ENCODE measurements at places on chromosomes 6 and 20.

DNA sequence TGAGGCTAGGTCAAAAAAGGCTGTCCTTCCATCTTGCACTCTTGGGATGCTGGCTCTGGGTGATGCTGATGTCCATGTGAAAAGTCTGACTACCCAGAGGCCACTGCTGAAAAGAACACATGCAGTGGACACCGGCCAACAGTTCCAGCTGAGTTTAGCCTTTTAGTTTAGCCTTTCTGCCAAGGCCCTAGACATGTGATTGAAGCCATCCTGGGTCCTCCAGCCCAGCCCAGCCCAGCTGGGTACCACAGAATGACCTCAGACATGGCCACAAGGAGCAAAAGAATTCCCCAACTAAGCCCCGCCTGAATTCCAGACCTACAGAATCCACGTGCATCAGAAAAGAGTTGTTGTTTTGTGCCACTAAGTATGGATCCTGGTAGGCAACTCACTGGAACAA is 17.4 kb downstream of the PIGT start:
- no peak for DNase-seq

DNA sequence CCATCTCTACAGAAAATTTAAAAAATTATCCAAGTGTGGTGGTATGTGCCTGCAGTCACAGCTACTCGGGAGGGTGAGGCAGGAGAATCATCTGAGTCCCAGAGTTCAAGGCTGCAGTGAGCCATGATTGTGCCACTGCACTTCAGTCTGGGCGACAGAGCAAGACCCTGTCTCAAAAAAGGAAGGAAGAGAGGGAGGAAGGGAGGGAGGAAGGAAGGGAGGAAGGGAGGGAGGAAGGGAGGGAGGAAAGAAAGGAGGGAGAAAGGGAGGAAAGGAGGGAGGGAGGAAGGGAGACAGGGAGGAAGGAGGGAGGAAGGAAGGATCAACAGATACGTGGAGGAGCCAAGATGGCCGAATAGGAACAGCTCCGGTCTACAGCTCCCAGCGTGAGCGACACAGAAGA is 90.1 kb downstream of the ZNF217 start:
- no peak for DNase-seq

- DNase-seq = no peak
These were observed 278.8 kb downstream of the CDC5L start for GRCh38 chr6:44666324-44666723.

DNA sequence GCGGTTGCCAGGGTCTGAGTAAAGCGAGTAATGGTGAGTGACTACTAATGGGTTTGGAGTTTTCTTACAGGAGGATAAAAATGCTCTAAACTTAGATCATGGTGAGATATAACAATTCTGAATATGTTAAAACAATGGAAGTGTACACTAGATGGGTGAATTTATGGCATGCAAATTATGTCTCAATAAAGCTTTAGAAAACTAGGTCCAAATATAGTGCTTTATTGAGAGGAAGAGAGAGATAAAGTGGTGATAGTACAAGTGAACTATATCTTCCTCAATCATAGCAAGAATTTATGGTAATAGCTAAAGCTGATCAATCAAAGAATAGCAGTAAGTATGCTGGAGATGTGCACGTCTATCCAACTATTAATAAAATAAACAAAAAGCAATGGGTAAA is 23.9 kb downstream of the SRPK1 start:
- no peak for DNase-seq

- DNase-seq = peak; percentile 68
These were observed at the start of gene FOXF2 for GRCh38 chr6:1389369-1390132. FOXF2 (plus strand) TSS chr6:1389576; CDS start chr6:1389948, 372 bp downstream.

DNA sequence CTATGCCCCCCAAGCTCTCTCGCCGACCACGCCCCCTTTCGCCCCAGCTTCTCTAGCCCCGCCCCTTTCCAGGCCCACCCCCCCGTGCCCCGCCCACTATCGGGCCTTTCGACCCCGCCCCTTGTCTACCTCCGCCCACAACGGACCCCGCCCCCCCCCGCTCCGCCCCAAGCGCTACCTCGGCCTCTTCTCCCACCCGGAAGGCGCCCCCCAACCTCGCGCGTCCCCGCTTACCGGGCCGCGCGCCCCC is 200 bp downstream of the ZBTB22 start:
- DNase-seq = no peak

DNA sequence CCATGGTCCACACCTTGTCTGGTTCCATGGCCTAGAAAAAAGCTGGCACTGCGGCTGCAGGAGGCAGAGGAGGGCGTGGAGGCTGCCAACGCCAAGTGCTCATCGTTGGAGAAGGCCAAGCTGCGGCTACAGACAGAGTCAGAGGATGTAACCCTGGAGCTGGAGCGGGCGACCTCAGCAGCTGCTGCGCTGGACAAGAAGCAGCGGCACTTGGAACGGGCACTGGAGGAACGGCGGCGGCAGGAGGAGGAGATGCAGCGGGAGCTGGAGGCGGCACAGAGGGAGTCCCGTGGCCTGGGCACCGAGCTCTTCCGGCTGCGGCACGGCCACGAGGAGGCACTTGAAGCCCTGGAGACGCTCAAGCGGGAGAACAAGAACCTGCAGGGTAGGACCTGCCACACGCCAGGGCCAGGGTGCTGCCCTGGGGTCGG is 43.4 kb downstream of the MYH7B start:
- DNase-seq = no peak

GRCh38 chr6:65161661-65162060 is 545.4 kb downstream of the EYS start:
- no peak for DNase-seq

GRCh38 chr6:72972579-72972978 is 252.7 kb downstream of the KHDC1L start:
- no peak for DNase-seq

- DNase-seq = no peak
These were observed 178.0 kb upstream of the AFDN start for GRCh38 chr6:167648501-167649278.

DNA sequence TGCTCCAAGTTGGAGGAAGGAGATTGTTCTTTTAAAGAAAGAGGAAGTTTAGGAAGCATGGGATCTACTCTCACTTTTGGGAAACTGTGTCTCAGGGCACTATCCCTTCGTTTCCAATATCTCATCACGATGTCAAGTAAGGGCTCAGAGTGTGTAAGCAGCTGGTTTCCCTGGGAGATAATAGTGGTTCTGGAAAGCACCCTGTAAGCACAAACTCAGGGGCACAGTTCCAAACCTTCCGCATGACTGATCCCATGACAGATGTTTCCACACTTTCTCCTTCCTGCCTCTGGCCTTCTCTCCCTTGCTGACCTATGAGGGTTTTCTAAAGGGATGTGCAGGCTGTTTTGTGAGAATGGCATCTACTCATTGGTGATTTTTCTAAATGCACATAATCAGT is 33.9 kb downstream of the ADTRP start:
- no peak for DNase-seq

- DNase-seq = no peak
These were observed 28.6 kb downstream of the C6orf89 start for GRCh38 chr6:36914227-36914794.

All from NB4 (cell line).